NCI-H524 (cell line): ENCODE measurements at places on chromosomes 1 and 21.

GRCh38 chr1:117871013-117871412 lies 58.4 kb downstream of the GDAP2 start:
- no peak for DNase-seq

DNA sequence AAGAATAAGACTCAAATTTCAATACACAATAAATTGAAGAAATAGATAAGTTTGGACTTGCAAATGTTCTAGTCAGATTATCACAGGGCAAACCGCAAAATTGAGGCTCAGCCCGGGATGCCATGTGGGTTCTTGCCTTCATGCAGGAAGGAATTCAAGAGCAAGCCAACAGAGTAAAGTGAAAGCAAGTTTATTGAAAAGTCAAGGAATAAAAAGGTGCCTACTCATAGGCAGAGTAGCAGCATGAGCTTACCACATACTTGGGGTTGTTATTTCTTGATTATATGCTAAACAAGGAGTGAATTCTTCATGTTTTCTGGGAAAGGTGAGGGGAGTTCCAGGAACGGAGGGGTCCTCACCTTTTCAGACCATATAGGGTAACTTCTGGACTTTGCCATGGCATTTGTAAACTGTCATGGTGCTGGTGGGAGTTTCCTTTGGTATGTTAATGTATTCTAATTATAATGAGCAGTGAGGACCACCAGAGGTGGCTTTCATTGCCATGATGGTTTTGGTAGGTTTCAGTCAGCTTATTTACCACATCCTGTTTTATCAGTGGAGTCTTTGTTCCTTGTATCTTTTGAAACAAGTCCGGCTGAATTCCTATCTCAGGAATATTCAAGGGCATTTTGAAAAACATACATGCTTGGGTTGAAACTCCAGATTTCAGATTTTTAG lies 2.0 kb upstream of the OR2AK2 start:
- DNase-seq = no peak

DNA sequence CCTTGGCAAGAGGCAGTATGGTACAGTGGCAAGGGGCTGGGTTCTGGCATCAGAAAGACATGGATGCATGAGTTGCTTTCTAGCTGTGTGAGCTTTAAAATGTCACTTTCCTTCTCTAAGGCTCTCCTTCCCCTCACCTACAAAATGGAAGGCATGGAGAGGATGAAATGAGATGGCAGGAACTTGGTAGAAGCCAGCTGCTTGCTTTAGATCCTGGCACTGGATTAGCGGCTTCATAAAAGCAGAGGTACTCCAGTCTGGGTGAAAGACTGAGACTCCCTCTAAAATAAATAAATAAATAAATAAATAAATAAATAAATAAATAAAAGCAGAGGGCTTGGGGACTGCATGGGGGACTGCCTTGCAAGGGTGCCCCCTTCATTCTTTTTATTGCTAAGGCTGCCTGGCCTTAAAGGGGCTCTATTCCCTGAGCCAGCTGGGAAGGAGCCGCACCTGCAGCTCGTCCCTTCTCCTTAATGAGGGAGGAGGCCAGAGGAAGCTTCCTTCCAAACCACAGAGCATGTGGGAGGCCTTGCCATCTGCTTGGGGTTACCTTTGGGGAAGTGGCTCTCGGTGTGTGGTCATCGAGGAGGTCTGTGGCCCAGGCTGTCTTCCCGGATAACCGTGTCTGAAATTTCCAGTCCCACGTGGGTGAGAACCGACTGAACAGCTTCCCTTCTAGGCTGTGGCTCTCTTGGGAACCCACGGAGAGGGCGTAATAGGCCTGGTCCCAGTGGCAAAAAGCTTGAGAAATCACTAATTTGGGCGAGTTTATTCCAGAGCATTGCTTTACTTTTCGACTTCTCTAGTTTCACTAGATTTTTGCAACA lies 2.0 kb upstream of the ATP13A2 start:
- DNase-seq = no peak

- DNase-seq = peak; percentile 67
Observed at GRCh38 chr21:16978309-16978895, 534.4 kb upstream of the CXADR start.

- no peak for DNase-seq
Observed at GRCh38 chr1:20601129-20601825, 12.4 kb downstream of the CDA start.

DNA sequence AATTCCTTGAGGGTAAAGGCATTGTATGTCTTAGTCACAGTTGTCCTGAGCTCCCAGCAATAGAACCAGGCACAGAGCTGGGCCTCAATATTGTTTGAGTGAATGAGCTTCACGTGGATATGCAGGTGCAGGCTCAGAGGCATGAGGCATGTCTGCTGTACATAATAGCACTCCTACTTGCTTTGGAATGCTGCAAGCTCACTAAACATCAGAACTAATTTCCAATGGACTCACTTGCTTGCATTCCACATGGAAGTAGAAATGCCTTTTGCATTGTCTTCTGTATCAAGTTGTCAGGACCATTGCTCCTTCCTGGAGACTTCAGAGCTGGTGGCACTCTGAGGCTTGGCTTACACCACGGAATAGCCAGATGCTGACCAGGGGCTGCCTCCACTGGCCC lies 37.1 kb downstream of the INAVA start:
- DNase-seq = no peak

- no peak for DNase-seq
Observed at GRCh38 chr1:95140791-95141190, 23.6 kb downstream of the TLCD4 start.

- no peak for DNase-seq
Observed at GRCh38 chr1:1309251-1310108, 1.1 kb downstream of the PUSL1 start.

DNA sequence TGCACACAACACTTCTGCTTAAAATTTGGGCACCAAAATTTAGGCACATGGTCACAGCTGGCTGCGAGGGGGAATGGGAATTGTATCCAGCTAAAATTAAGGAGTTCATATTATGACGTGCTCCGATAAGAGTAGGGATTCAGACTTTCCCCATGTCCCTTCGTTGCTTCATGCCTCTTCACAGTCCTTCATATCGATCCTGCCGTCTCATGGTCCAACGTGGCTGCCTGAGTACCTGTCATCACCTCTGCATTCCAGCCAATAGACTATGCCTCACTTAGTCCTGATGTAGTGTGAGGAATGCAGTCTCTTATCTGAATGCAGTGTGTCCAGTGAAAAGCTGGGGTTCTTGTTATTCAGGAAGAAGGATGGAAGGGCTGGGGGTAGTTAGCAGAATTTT lies 108.6 kb downstream of the SIK1 start:
- no peak for DNase-seq
